ENCODE measurements at places on chromosomes 2 and 18. TPM values are rescaled to one million over a fixed set of nuclear protein-coding genes. Genes with fewer than 3 reads are reported as not detected.

ARHGAP28 gene
- total RNA-seq: 7.6 TPM

TFPI gene
- total RNA-seq: 68.8 TPM

PLB1 gene
- 2.5 TPM for total RNA-seq

LRRTM4 gene
- 0.98 TPM for total RNA-seq

MYO7B gene
- total RNA-seq: not detected

ZDBF2 gene
- 13.0 TPM for total RNA-seq

ABCG8 gene
- total RNA-seq: not detected

NEU2 gene
- not detected for total RNA-seq

B3GNT7 gene
- total RNA-seq: 7.1 TPM

HRH4 gene
- total RNA-seq: not detected

TMEM178A gene
- total RNA-seq: 2.0 TPM

TNFAIP6 gene
- total RNA-seq: 2.0 TPM

LDAH gene
- total RNA-seq: 9.1 TPM

CCL20 gene
- not detected for total RNA-seq

DHRS9 gene
- not detected for total RNA-seq

MPP4 gene
- 0.74 TPM for total RNA-seq

SCN3A gene
- 2.0 TPM for total RNA-seq

AFG3L2 gene
- 38.3 TPM for total RNA-seq

IL36G gene
- not detected for total RNA-seq

ACTG2 gene
- 413 TPM for total RNA-seq

RIT2 gene
- not detected for total RNA-seq

ACADL gene
- 10.6 TPM for total RNA-seq

MC5R gene
- total RNA-seq: 0.74 TPM

PAIP2B gene
- 7.6 TPM for total RNA-seq

GCG gene
- not detected for total RNA-seq

TAF4B gene
- 16.0 TPM for total RNA-seq

CYBRD1 gene
- 226 TPM for total RNA-seq

CASP10 gene
- total RNA-seq: 8.3 TPM

TMEM37 gene
- total RNA-seq: 3.2 TPM

CLEC4F gene
- 0.49 TPM for total RNA-seq

RUFY4 gene
- total RNA-seq: not detected

FBXO36 gene
- 1.7 TPM for total RNA-seq

GPR39 gene
- not detected for total RNA-seq
